ENCODE measurements at places on chromosomes 11 and 22.
A peak's percentile ranks its signal among the peaks of the same experiment; 100 is the strongest.

GRCh38 chr11:65920372-65920802 lies 1.2 kb downstream of the DRAP1 start:
- no peak for DNase-seq

GRCh38 chr11:132674151-132674550 lies 858.1 kb downstream of the OPCML start:
- no peak for DNase-seq

- DNase-seq: peak; percentile 46
Observed at GRCh38 chr11:113289431-113290187, 24.8 kb upstream of the TTC12 start.

DNA sequence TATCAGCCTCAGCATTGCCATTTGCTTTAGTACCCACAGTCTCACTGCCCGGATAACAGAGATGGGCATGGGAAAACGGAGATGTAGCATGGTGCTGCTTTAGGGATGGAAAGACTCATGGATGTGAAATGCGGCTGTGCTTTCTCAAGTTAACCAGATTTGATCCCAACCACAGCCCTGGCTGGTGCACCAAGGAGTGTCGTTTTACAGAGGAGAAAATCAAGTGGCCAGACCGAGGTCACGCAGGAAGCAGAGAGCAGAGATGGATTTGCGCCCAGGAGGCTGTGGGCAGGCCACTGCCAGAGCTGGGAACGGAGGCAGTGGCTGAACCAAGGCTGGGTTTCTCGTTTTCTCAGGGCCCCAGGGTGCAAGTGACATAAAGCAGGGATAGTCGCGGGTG lies 9.0 kb downstream of the MB start:
- no peak for DNase-seq

- no peak for DNase-seq
Observed at GRCh38 chr11:35955636-35956035, 11.8 kb downstream of the LDLRAD3 start.

- DNase-seq: peak; percentile 67
Observed at GRCh38 chr11:36248436-36248835, 40.8 kb downstream of the COMMD9 start.

DNA sequence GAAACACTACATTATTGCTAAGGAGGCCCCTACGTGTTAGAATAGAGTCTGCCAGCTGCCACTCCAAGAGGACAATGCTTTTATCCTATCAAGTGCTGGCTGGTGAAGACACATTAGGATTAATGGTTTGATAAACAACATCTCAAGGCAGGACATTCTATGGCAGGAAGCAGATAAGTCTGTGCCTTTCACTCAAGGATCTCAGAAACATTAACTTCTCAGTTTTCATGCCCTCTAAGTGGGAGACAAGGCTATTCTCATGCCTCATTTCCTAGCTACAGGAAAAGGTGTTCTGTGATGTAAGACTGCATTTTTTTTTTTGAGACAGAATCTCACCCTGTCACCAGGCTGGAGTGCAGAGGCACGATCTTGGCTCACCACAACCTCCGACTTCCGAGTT lies 23.5 kb upstream of the TIMP3 start:
- no peak for DNase-seq

GRCh38 chr11:554428-555226 lies 5.9 kb downstream of the LMNTD2 start:
- no peak for DNase-seq

- no peak for DNase-seq
Observed at GRCh38 chr11:9074338-9075029, 16.9 kb downstream of the SCUBE2 start.

DNA sequence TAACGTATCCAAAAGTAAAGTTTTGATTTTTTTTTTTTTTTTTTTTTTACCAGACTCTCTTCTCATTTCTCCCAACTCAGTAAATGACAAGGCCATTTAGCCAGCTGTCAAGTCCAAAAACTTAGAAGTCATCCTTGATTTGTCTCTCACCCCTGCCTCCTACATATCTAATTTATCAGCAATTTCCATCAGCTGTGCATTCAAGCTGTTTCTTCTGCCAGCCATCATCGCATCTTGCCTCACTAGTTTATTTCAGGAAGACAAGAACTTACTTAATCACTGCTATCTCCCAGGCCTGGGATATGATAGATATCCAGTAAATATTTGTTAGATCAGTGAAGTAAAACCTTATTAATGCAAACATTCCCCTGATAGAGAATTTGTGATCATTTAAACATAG lies 47.6 kb downstream of the SCGB1A1 start:
- no peak for DNase-seq

DNA sequence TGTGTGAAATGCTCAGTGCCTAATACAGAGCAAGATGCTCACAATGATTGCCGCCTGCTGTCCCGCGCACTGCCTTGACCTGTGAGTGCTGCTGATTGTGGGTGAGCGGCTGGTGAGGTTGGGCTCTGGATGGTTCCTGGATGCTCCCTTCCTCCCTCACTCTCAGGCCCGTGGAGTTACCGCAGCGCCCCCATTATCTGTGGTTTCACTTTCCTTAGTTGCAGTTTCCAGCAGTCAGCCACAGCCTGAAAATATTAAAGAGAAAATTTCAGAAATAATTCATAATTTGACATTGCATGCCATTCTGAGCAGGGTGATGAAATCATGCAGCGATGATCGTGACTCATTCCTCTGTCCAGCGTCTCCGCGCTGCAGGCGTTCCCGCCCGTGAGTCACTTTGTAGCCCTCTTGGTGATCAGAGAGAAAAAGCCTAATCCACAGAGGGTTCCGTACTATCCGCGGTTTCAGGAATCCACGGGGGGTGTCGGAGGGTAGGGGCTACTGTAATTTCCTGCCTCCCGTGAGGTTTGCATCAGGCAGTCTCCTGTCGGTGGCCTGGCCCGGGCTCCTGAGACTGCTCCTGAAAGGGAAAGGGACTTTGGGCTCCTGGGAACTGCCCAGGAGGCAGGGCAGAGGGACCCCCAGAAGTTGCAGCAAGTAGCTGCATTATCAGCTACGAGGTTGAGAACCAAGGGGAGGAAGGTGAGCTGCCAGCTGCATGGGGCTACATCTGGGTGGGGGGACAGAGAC lies 10.6 kb downstream of the RPL3 start:
- DNase-seq: peak; percentile 94

GRCh38 chr11:116890607-116891006 lies 53.2 kb upstream of the APOA1 start:
- DNase-seq: no peak

DNA sequence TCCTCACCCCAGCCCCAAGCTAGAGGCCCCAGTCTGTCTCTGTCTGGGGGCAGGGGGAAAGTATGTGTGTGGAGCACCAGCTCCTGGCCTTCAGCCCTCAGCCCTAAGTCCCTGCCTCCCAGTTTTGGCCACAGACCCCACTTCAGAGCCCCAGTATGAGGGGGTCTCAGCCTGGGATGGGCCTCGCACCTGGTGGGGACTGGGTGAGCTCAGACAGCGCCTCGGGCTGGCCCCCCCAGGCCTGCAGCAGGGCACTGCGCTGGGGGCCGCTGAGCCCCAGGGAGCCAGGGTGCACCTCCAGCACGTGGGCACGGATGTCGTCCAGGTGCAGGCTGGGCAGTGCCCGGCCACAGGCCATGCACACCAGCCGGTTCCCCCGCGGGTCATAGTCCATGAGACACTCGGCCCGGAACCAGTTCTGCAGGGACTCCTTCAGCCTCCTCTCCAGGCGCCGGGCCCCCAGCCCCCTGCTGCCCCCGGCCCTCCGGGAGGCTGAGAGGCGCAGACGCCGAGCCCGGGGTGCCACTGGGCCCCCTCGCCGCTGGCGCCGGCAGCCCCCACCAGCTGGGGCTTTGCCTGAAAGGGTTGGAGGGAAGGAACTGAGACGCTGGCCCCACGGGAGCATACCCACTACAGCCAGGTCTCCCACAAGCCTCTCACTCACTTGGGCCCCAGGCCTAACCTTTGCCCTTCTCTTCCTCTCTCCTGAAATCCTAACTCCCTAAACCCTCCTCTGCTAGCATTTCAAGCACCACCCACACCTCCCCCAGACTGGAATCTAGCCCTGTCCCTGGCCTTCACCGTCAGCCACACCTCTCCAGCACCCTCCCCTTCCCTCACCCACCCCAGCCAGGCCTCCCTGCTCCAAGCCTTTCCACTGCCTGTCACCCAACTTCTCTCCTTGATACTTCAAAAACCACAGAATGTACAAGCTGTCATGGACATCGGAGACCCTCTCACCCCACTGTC lies 3.6 kb downstream of the ZFTA start:
- DNase-seq: no peak
